NCI-H187 treated with DMSO at 0.1 percent for 48 hours (cell line): ENCODE measurements at places on chromosomes 16 and 17.

GRCh38 chr17:38742411-38743308, 5.5 kb downstream of the PCGF2 start:
- no peak for DNase-seq

DNA sequence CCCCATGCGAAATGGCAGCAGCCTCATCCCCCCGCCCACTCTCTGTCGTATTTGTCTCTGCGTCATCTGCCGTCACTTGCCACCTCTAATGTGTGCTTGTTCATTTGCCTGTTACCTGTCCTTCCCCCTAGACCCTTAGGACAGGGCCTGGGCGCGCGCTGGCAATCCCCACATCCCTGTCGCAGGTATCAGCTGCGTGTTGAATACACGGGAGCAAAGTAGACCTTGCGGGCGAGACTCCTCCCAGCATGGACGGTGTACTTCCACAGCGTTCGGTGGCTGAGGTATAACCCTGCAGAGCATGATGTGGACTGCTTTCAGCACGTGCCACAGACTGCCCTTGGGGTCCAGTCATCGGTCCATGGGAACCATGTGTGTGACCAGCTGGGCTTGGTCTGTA, 170.1 kb upstream of the CHMP6 start:
- DNase-seq, result no peak

DNA sequence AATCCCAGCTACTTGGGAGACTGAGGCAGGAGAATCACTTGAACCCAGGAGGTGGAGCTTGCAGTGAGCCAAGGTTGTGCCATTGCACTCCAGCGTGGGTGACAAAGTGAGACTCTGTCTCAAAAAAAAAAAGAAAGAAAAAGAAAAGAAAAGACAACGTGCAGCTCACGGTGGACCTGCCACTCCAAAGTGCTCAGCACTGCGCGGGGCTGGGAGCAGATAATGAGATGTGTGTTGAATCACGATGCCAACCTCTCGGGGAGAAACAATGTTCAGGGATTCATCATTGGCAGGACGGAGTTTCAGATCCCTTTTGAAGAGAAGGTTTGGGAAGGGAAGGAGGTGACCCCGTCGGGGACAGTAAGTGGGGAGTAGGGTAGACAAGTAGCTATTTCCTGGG, 19.2 kb downstream of the WFDC1 start:
- no peak for DNase-seq

DNA sequence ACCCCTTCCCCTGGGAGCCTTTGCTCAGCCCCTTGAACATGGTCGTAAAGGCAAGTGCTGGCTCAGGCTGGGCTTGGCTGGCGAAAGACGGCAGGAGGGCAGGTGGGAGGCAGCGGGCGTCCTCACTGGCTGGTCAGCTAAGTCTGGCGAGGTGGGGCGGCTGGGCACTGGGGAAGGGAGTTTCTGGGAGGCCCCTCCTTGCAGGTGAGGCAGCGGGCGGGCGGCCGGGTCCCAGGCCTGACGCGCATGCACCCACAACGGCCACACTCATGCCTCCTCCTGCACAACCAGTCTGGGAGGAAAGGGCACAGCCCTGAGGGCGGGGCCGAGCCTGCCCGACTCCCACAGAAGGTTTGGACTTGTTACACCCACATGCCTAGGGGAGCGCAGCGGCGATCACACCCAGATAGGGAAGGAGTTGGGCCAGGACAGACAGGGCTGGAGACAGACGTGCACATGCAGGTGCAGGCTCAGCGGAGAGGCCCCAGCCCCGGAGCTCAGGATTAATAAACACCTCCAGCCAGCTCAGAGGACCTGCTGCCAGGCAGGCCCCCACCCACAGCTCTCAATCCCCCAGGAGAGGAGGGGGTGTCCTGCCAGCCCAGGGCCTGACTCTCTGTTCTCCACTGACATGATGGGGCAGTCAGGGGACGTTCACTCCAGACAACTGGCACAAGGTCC, at the start of gene EVPL:
TSS of gene EVPL (minus strand) at position 148 of the 681 bp plus-strand sequence. CDS start at position 40, 108 bp downstream.
- no peak for DNase-seq

DNA sequence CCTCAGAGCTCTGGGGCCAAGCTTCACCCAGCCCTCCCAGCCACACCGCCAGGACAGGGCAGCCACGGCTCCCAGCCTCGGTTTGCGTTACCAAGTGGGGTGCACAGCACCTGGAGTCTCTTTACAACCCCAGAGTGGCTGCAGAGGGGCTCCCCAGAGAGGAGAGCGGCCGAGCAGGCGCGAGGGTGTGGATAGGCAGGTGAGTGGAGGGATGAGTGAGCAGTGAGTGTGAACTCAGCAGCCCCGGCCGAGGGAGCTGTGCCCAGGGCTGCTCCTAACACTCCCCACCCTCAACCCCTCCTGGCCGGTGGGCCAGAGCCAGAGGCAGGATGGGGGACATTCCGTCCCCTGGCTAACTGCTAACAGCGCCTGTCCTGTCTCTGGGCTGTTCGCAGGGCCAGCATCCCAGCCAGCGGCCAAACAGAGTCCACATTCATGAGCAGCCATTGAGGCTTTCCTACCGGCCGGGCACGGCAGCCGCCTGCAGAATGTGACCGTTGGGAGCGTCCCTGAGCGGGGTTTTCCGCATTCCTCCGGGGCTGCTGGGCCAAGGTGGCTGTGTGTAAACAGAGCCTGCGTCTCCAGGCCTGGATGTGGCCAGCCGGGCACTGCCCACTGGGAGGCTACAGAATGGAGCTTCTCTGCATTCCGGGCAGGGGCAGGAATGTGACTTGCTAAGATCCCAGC, 5.3 kb downstream of the ZNF469 start:
- DNase-seq, result no peak

- no peak for DNase-seq
These were observed 37.0 kb downstream of the EMP2 start for GRCh38 chr16:10543231-10543977.
